ENCODE measurements at places on chromosomes 5 and 9. TPM values are rescaled to one million over a fixed set of nuclear protein-coding genes. Genes with fewer than 3 reads are reported as not detected.

The FAT2 gene
- 0.44 TPM for polyA plus RNA-seq

The PCDHA1 gene
- not detected for polyA plus RNA-seq

The LPAR1 gene
- polyA plus RNA-seq = 44.7 TPM

The PCDHGA8 gene
- polyA plus RNA-seq = 0.49 TPM

The ENC1 gene
- 27.7 TPM for polyA plus RNA-seq

The ADGRV1 gene
- polyA plus RNA-seq = 8.6 TPM

The GBGT1 gene
- polyA plus RNA-seq = 2.5 TPM

The LVRN gene
- 9.7 TPM for polyA plus RNA-seq

The CCL28 gene
- polyA plus RNA-seq = 0.10 TPM

The TMEFF1 gene
- 0.92 TPM for polyA plus RNA-seq

The FBP1 gene
- 0.56 TPM for polyA plus RNA-seq

The ADAMTS6 gene
- 1.2 TPM for polyA plus RNA-seq

The PCDHB10 gene
- 4.9 TPM for polyA plus RNA-seq

The SNCB gene
- polyA plus RNA-seq = not detected

Measured in muscle of back (tissue), 13 donors.